8988T (cell line): ENCODE measurements at places on chromosomes 16 and 17.

GRCh38 chr17:386141-386876 lies 33.7 kb upstream of the RPH3AL start:
- peak; percentile 88 for DNase-seq

- DNase-seq = no peak
These were observed 4.0 kb downstream of the MAP2K6 start for GRCh38 chr17:69418535-69418934.

GRCh38 chr17:27518048-27518447 lies 61.8 kb downstream of the KSR1 start:
- no peak for DNase-seq

DNA sequence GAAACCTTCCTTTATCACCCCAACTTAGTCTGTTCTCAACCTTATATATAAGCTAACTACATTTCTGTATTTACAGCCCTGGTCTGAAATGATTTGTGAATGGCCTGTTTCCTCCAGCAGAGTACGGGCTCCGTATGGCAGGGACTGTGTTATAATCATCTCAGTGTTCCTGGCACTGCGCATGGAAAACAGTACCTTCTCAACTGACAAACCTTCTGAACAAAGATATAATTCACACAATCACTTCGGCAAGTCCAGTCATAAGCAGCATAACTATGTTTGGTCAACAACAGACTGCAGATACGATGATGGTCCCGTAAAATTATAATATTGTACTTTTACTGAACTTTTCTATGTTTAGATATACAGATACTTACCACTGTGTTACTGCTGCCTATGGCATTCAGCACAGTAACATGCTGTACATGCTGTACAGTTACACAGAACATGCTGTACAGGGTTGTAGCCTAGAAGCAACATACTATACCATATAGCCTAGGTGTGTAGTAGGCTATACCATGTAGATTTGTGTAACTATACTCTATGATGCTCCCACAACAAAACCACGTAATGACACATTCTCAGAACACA lies 30.0 kb downstream of the ANKFY1 start:
- no peak for DNase-seq

DNA sequence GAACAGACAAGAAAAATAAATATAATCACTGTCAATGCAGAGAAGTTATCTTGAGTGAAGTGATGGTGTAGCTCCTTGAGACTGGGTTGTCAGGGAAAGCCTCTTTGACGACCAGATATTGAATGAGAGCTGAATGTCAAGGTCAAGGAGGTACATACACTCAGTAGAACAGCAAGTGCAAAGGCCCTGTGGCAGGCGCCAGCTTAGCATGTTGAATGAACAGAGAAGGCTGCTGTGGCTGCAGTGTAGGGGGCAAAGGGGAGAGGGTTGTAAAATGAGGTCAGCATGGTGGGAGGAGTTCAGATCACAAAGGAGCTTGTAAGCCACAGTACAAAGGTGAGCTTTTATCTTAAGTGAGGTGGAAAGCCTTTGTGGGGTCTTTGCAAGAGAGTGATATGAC lies 111.5 kb downstream of the ZFHX3 start:
- DNase-seq = no peak

DNA sequence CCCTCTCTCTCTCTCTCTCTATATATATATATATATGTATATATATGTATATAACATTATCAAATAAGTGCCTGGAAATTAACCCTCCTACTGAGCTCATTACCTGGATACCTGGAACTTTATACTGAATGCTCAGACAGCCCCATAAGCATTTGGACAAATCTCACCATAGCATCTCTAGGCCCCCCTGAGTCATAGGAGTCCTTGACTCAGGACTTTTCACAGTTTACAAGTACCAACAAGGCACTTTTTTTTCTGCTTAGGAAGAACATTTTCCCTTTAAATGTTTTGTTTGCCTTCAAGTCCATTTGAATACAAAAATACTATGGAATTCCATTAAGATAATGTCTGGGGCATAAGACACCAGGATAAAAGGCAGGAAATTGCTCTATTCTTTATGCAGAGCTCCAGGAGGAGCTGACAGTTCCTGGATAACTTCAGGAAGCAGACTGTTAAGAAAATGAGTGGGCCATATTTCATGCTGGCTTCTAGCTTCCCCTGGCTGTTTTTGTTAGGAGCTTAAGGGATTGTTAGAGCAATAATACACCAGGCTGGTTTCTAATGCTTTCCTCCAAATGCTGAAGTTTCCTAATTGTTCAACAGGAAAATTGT lies 171.7 kb upstream of the ASIC2 start:
- no peak for DNase-seq

DNA sequence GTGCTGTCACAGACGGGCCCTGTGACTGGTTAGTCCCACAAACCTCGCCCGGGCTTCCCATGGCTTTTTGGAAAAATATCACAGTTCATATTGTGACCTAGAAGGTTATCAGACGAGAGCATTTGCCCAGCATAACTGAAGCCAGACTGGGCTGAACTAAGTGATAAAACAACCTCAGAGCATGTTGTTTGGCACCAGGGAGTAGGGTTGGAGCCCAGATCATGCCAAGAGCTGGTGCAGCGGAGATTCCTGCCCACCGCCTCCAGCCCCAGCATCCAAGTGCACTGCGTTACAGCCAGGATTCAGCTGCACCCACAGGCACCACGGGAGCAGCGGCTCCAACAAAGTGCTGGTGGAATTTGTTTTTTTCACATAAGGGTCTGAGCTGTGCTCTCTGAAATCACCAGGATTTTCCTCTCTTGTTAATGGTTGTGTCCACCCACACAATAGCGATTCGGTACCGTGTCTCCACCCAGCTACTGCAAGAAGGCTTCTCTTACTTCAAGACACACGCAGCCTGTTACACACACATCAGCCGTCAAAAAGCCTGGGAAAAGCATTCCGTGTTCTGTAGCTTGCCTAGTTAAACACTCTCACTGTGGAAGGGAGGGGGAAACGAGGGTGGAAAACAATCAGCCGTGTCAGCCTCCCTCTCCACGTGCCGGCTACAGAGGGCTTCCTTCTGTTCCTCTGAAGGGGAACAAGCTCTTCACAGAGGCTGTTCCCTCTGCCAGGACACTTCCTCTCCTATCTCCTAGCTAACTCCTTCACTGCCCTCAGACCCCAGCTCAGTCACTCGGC lies 273.8 kb downstream of the C16orf95 start:
- no peak for DNase-seq

DNA sequence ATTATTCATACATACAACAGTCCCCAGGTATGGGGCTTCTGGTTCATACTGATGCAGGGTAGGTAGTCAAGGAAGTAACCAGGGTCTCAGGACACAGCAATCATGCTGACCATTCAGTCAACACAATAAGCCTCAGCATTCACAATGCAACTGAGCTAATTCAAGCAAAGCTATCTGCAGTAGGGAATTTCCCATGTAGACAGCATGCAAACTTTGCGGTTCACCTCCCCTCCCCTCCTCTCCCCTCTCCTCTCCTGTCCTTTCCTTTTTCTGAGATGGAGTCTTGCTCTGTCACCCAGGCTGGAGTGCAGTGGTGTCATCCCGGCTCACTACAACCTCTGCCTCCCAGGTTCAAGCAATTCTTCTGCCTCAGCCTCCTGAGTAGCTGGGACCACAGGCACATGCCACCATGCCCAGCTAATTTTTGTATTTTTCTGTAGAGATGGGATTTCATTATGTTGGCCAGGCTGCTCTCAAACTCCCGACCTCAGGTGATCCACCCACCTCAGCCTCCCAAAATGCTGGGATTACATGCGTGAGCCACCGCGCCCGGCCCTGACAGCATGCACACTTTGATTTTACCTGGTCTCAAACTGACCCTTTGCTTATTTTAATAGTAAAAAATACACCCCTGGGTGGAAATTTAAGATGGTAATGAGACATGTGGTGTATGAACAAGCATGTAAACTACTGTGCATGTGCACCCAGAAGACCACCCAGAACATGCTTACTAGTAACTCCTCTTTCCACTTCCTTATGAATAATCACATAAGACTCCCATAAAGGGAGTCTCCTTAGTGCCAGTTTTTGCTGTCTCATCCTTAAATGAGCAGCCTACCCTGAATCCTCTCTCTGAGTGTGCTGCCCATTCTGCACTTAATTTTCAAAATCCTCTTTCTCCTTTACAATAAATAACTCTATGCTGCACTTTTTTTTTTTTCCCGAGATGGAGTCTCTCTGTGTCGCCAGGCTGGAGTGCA lies 9.3 kb upstream of the RNF135 start:
- DNase-seq = no peak

DNA sequence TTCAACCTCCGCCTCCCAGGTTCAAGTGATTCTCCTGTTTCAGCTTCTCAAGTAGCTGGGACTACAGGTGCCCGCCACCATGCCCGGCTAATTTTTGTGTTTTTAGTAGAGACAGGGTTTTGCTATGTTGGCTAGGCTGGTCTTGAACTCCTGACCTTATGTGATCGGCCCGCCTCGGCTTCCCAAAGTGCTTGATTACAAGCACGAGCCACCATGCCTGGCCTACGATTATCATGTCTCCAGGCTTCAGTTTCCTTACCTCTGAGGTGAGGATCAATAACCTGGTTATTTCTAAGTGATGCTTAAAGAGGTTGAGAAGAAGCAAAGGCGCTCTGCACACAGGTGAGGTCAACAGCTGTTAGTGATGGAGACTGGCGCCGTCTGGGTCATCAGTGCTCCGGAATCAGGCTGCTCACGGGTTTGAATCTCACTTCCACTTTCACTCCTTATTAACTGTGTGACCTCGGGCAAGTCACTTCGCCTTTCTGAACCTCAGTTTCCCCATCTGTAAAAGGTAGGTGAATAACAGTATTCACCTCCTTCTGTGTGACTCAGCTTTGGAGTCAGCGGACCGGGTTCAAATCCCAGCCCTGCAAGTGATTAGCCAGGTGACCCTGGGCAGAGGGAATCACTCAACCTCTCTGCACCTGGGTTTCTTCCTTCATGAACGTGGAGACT lies 745 bp upstream of the ABCC1 start:
- DNase-seq = no peak

DNA sequence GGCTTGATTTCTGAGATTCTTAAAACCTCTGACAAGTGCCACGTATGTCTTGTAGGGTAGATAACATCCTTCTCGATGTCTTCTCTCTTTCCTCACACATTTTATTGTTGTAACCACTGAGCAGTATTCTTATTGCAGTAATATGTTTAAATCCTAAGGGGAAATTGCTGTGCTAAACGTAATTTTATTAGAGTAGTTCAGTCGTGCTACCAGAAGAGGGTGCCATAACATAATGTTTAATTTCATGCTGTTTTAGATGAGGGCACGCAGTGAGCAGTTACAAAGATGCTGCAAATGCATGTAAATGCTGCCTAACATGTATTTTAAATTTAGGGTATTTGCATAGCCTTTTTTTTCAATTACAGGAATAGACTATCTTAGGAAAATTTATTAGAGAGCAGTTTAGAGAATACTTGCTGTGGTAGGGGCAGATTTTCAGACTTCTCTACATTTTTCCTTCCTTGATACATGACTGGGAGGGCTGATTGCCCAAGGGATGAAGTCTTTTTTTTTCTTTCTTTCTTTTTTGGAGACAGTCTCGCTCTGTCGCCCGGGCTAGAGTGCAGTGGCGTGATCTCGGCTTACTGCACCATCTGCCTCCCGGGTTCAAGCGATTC lies 51.7 kb downstream of the GAN start:
- DNase-seq = no peak

- DNase-seq = no peak
These were observed 46.5 kb upstream of the GSE1 start for GRCh38 chr16:85566561-85567100.

GRCh38 chr16:49081086-49081485 lies 200.6 kb downstream of the CBLN1 start:
- no peak for DNase-seq

DNA sequence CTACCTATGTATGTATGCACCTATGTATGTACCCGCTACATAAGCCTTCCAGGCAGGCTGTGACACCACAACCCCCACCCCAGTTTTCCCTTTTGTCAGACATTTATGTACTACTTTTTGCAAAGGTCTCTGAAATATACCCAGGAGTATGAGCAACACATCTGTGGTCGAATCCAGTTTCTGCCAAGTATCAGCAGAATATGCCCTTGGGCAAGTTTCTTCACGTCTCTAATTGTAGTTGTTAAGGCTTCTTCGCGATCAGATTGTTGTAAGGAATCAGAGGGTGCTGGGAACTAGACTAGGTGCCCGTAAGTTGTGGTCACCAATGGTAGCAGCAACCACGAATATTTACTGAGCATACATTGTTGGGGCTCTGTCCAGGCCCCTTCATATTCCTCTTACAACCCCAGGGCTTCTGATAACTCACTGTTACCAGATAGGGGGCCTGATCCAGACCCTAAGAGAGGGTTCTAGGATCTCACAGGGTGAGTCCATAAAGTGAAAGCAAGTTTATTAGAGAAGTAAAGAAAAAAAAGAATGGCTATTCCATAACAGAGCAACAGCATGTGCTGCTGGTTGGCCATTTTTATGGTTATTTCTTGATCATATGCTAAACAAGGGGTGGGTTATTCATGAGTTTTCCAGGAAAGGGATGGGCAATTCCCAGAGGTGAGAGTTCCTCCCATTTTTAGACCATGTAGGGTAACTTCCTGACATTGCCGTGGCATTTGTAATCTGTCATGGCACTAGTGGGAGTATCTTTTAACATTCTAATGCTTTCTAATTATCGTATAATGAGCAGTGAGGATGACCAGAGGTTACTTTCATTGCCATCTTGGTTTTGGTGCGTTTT lies 16.6 kb downstream of the NUDT7 start:
- DNase-seq = no peak

DNA sequence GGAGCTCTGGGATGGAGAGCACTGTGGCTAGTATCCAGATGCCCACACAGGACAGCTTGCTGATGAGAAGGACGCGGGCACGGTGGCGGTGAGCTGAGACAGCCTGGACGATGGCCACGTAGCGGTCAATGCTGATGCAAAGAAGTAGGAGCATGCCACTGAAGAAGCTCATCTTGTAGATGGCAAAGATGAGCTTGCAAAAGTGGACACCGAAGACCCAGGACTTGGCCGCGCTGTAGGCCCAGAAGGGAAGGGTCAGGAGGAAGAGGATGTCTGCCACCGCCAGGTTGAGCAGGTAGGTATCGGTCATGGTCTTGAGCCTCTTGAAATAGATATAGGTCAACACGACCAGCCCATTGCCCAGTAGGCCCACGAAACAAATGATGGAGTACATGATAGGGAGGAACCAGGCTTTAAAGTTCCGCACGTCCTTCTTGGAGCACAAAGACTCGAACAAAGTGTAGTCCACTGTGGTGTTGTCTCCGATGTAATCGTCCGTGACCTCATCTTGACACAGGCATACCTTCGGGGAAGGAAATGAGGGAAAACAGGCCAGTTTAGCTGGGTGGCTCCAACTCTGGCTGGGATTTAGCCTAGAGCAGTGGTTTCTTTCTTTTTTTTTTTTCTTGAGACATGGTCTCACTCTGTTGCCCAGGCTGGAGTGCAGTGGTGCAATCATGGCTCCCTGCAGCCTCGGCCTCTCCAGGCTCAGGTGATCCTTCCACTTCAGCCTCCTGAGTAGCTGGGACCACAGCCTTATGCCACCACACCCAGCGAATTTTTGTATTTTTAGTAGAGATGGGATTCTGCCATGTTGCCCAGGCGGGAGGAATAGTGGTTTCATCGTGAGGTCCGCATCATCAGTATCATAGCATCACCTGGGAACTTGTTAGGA lies 9.7 kb downstream of the CCR7 start:
- peak; percentile 17 for DNase-seq
